GM18507 (cell line): ENCODE measurements at places on chromosomes 7 and 10.

- no peak for DNase-seq
Observed at GRCh38 chr10:10623958-10624566, 393.6 kb upstream of the CELF2 start.

DNA sequence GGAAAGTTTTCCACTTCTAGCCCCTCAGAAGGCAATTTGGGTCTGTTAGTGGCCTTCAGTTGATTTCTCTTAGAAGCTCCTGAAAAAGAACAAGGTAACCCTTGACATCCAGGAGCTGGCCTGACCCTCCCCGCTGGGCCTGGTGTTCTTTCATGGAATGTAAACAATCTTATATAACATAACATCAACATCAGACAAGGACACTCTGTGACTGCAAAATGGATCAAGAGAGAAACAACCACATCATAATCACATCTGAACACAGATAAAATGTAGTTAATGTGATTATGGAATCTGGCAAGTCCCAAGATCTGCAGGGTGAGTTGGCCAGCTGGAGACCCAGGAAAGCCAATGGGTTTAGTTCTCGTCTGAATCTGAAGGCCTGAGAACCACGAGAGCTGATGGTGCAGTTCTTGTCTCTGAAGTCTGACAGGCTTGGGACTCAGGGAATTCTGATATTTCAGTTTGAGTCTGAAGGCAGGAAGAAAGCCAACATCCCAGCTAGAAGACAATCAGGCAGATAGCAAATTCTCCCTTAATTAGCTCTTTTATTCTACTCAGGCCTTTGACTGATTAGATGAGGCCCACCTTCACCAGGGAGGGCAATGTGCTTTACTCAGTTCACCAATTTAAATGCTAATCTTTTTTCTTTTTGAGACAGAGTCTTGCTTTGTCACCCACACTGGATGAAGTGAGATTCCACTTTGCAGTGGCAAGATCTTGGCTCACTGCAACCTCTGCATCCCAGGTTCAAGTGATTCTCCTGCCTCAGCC, 91.4 kb upstream of the NAMPT start:
- DNase-seq = no peak

DNA sequence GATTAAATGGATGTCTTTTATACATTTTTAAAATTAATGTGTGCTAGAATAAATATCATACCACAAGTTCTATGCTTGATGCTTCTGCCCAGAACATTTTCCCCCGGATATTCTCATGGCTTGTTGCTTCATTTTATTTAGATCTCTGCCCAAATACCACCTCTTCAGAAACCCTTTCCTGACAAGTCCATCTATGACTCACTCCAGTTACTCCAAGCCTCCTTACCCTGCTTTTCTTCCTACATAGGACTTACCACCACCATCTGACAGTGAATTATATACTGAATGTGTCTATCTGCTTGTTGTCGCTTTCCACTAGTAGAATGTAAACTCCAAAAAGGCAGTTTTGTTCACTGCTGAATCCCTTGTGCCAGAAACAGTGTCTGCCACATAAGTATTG, 19.1 kb upstream of the ERVW-1 start:
- no peak for DNase-seq

GRCh38 chr7:29080803-29081202, 65.5 kb downstream of the CPVL start:
- DNase-seq = no peak

DNA sequence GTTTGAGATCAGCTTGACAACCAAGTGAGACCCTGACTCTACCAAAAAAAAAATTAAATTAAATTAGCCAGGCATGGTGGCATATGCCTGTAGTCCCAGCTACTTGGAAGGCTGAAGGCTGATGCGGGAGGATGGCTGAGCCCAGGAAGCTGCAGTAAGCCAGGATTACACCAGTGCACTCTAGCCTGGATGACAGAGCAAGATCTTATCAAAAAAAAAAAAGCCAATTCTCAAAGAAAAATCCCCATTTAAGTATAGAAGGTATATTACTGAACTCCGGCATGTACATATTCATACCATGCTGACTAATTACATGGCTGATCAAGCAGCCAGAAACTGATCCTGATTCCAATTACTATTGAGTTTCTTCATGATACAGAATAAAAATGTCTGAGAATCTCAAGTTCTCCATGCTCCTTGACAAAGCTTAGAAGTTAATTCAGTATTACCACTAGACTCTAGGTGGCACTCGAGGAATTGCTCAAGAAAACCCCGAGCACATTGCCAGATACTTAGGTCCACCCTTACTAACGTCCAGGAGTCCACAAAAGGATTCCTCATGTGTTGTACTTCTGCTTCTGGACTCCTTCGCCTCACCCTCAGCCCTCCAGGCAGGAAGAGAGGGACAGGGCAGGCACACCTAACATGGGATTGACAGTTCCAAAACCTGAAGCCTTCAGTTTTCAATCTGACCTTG, 148.9 kb downstream of the PARD3 start:
- peak; percentile 20 for DNase-seq

GRCh38 chr10:34804306-34804705, 10.8 kb downstream of the PARD3 start:
- DNase-seq = no peak

- DNase-seq = no peak
Observed at GRCh38 chr7:14761510-14762296, 140.8 kb downstream of the DGKB start.

DNA sequence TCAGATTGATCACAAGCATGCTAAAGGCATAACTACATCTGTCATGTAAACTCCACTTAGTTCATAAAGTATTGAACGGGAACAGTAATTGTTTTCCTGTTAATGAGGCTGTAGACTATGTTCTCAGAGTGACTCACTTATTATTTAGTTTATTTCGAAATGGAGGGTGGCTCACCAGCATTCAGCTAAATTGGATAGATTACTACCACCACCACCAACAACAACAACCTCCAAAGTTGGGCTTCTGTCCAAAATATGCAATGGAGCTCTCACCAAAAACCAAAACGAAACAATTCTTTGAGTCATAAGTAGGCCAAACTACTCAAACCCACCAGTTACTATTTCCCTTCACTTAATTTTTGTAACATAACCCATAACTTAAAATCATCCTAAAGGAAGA, 127.9 kb upstream of the NRBF2 start:
- no peak for DNase-seq

DNA sequence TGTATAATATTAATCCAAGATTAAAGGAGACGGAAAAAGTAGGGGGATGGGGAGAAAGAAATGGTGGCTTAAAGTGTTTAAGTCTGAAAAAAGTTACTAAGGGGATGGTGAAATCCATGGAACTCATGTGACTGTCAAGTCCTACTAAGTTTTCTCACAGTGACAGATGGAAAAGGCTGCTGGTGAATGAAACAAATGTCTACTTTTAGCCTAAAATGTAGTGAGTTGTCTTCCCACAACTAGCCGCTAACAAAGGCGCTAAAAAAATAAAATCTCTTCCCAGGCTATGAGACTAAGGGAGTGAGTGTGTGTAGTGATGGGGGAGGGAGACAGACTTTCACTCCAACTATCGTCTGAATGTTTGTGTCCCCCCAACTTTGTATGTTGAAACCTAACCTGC, 12.6 kb downstream of the VIM start:
- DNase-seq = no peak
